ENCODE measurements at places on chromosomes 5 and 9.

GRCh38 chr5:55226027-55226933 is 835 bp downstream of the MCIDAS start:
- DNase-seq, result peak; percentile 38

- no peak for DNase-seq
Observed at GRCh38 chr5:136620016-136620419, 254.7 kb upstream of the TRPC7 start.

GRCh38 chr5:100299261-100299660 is 235.9 kb upstream of the FAM174A start:
- DNase-seq, result no peak

- no peak for DNase-seq
Observed at GRCh38 chr9:128702949-128703615, 779 bp downstream of the PKN3 start.

DNA sequence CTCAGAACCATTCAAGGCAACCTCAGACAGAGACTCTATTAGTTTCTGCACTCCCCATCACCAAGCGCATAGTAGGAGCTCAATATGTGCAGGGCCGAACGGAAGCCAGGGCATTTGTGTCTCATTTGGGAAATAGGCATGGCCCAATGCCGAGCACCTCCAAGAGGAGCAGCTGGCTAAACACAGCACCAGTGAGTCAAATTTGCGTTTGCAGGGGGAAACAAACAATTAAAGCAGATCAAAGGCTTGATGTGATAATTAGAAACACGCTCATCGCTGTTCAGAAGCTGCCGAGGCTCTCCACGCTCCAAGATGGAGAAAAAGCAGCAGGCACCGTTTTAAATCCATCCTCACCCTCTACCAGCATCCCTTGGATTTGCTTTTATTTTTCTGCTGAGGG is 225.3 kb downstream of the AGTPBP1 start:
- no peak for DNase-seq

DNA sequence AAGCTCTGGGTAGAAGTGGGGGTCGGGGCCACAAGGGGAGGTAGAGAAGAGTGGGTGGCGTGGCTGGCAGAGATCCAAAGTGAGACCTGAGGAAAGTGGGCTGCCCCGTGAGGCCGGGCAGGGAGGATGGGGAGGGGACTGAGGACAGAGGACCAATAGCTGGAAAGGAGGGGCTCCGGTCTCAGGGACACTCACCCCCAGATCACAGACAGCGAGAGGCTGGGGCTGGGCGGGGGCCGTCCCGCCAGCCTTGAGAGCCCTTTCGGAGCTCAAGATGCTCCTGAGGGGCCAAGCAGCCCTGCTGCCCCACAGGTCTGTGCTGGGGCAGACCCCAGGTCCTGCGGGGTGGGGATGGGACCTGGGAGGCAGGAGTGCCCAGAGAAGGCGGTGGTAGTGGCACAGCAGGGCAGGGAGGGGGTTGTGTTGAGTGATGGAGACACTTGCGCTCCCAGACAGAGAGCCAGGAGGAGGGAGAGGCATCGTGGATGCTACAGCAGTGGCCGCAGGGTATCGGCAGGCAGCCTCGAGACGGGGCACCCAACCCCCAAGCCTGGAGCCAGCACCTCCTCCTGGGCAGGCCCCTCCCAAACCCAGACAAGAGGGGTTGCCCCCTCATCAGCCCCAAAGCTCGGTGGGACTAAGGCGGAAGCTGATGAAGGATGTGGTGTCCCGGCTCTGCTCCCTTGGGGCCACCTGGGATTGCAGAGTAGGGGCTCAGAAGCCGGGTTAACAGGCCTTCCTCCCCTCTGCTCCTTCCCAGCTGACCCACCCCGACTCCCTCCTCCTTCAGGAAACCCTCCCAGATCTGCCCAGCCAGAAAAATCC is 3.4 kb downstream of the SARDH start:
- DNase-seq, result no peak

DNA sequence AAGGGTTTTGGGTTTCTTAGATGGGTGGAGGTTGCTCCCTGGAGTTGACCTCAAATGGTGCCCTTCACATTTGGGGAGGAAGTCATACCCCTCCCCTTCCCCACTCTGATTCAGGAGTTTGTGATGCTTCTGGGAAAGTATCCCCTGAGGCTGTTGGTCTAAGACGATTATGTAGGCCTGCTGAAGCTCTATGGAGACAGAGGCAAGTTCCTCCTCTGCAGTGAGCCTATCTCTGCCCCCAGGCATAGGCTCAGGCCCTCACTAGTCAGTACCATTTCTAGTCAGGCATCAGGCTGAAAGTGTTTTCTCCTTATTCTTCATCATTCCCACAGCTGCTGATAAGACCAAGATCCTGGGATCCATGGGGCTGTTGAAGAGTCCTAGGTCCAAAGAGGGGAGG is 271.6 kb upstream of the NUDT12 start:
- no peak for DNase-seq

DNA sequence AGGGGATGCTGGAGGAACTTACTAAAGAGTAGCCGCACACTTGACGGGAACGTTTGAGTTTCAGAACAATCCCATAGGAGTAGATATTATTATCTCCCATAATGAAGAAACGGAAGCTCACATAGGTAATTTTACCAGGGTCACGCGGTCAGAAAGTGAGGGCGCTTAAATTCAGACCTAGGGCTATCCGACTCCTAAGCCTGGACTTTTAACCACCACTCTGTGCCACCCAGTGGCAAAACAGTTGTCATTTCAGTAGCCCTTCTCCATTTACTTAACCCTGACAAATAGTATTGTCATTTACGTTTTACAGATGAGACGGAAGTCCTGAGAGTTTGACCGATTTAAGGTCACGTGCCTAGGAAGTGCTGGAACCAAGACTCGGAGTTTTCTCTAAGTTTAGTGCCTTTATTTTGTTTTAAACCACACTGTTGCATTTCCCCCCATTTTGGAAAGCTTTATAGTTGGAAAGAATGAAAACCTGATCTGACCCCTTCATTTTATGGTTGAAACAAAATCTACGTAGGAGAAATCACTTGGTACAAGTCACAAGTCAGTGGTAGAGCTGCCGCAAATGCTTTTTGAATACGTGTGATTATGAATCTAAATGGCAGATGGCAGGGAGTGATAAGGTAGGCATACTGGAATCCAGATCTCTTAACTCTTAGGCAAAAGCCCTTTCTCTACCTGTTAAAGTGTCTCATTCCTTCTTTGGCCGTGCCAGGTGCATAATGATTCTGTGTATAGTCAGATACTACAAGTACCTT is 650 bp downstream of the MRRF start:
- DNase-seq, result peak; percentile 79

GRCh38 chr5:117590944-117591343 is 1016.3 kb upstream of the SEMA6A start:
- DNase-seq, result peak; percentile 25

DNA sequence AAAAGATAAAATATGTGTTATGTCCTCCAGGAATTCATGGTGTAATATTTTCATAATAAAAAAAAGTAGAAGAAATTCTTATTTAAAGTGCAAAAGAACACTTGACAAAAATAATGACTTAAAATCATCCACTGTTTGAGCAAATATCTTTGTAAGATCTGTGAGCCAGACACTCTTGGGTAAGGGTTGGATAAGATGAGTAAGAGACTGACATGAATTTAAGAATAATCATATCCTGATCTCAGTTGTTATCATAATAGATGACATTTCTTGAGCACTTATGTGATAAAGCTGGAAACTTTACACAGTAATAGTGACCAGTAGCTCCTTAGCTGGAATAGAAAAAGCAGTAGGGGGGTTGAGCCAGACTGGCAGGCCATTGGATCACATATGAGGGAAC is 40.0 kb upstream of the ADRB2 start:
- no peak for DNase-seq

DNA sequence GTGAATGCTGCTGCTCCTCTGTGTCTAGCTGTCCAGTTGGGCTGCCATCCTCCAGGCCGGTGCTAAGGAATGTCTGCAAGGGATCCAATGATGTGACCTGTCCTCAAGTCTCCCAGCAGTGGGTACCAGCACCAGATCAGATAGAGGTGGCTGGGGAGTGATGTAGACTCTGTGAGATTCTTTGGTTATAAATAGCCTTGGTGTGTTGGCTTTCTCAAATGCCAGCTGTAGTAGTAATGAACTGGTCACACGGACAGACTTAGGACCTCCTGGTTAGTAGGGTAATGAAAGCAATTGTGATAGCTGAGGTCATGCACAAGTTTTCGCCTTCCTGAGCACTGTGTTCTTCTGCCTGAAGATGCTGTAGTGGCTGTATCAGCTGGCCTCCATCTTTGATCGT is 29.9 kb upstream of the RANBP6 start:
- no peak for DNase-seq

- no peak for DNase-seq
Observed at GRCh38 chr5:16936150-16936988, at the start of gene MYO10. Gene MYO10, minus strand, starts transcription at chr5:16936288. Its CDS starts 480 bp downstream, at chr5:16935808.

DNA sequence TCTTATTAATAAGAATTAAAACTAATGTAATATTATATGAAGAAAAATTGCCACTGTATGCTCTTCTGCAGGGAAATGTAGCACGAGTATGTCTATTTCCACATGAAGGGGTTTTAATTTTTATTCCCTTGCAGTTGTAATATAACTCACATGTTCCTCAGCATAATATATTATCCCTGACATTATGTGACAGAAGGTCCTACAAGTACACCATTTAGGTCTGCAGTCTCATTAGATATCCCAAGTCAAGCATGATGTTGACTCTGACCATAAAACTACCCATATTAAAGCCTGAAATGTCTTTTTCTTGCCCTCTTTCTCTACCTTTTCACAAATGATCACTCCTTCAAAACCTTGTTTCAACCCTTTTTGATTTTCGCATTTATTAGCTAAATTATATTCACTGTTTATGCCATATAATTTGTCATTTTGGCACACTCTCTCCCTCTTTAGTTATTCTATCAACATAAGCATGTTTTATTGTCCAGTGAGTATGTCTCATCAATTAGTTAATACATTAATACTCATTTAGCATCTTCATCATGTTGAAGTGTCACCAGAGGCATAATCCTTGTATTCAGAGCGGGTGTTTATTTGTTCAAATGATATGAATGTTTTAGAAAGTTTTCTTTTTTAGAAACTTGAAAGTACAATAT is 532.8 kb downstream of the MAT2B start:
- DNase-seq, result no peak

- DNase-seq, result peak; percentile 25
Observed at GRCh38 chr9:7370381-7370780, 429.2 kb downstream of the DMAC1 start.

- no peak for DNase-seq
Observed at GRCh38 chr5:113474100-113474728, 14.0 kb downstream of the MCC start.

- DNase-seq, result no peak
Observed at GRCh38 chr9:124357721-124358361, 57.4 kb downstream of the PSMB7 start.

DNA sequence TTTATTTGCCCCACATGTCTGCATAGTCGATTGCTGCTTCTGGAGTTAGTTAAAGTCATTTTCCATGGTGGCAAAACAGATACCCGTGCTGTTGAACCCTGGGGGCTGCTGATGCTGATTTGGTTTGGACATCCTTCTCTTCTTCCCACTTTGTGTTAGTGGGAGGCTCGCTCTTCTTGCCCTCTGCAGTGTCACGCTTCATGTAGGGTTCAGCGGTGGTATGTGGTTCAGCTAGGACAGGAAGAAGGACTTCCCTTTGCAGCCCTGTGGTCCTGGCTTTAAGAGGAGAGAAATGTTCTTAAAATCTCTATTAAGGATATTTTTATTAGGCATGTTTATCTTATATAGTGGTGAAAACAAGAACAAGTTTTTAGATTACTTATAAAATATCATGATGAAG is 36.2 kb downstream of the SLC36A1 start:
- DNase-seq, result no peak

DNA sequence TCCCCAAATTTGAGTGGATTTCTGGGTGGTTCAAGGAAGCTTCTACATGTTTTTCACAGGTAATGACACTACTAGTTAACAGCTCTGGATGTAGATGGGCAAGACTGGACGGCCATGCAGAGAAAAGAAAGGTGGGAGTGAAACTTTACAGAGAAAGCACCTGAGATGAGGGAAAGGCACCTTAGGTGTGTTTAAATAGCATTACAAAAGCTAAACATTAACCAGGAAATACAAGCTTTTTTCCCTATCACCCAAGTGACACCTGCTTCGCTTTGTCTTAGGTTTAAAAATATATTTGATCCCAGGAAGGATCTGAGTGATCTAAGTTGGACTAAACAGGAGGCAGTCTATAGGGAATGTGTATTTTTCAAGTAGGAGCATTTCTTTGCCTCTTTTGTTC is 8.3 kb downstream of the C9orf152 start:
- no peak for DNase-seq

DNA sequence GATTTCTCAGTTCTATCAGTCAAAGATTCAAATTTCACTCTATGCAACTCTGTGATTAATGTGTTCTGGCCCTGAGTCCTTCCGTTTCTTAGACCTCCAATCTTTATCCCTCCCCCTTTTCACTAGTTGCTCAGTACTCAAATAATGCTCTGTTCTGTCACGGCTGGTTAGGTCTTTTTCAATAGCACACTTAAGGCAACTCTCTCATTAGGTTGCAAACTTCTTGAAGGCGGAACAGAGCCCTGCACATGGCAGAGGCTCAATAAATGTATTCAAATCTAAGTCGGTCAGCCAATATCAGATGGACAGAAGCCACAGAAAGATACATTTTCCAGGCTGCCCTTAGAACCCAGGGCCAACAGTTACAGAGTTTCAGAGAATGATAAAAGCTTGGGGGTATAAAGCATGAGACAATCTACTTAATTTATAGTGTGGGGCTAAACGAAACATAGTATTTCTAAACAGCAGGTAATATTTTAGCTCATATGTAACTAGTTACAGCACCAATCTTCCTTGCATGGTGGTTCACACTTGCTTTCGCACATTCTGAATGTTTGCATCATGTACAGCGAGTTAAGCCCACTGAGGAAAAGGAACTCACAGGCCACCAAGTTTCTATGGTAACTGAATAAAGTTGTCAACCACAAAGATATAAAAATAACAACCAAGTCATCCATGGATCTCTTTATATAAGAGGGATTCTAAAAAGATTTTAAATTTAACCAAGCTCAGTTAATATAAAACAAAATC is 67.1 kb upstream of the GOLPH3 start:
- no peak for DNase-seq

DNA sequence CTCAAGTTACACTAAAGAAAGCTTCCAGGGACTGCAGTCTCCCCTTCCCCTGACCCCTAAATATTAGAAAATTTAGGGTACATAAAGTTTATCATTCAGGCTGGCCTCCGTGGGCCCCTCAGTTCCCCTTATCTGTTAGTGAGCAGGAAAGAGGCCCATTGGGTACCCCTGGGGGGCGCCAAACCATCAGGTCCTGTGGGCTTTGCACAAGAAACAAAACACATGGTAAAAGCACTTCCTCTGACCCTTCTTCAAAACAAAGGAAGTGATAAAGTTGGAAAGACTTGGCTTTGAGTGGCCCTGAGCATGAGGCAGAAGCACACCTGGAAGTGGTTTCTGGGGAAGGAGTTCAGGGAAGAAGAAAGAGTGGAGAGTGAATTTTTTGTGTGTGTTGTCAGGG is 213.0 kb downstream of the SMARCA2 start:
- no peak for DNase-seq

DNA sequence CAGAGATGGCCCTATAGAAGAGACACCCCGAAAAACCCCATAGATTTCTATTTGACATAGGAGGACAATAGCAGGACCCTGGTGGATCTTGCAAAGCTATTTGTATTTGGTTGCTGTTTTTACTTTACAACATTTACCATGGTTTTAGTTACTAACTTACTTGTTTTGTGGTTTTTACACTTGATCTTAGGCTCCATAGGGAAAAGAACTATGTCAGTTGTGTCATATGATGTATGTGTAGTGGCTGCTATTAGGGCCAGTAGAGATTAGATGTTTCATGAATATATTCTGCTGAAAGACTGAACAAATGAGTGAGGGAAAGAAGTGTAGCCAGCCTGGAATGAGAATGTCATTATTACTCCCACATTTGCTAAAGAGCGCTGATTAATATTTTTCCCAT is 388.1 kb downstream of the SEMA5A start:
- DNase-seq, result no peak

- DNase-seq, result no peak
Observed at GRCh38 chr9:99828054-99828416, 6.3 kb downstream of the NR4A3 start.
